SJSA1 (cell line): ENCODE measurements at places on chromosomes 1 and 21. TPM values are rescaled to one million over a fixed set of nuclear protein-coding genes. Genes with fewer than 3 reads are reported as not detected.

The CLCA1 gene
- not detected in 2 replicates for total RNA-seq

The CFHR1 gene
- not detected in 2 replicates for total RNA-seq

The KAZN gene
- 2.2 and 4.2 TPM in 2 replicates for total RNA-seq

The LAPTM5 gene
- not detected in 2 replicates for total RNA-seq

The ARHGEF11 gene
- 21.8 and 29.4 TPM in 2 replicates for total RNA-seq

The A3GALT2 gene
- not detected in 2 replicates for total RNA-seq

The CAMK1G gene
- 0.11 TPM in 1 of 2 replicates, not detected in the other for total RNA-seq

The LHX8 gene
- 20.5 and 32.2 TPM in 2 replicates for total RNA-seq

The DTL gene
- total RNA-seq = 36.7 and 59.4 TPM in 2 replicates

The CNTN2 gene
- not detected in 2 replicates for total RNA-seq

- no peak for DNase-seq
Measured at GRCh38 chr1:156898161-156898566, 4.6 kb downstream of the PEAR1 start.

DNA sequence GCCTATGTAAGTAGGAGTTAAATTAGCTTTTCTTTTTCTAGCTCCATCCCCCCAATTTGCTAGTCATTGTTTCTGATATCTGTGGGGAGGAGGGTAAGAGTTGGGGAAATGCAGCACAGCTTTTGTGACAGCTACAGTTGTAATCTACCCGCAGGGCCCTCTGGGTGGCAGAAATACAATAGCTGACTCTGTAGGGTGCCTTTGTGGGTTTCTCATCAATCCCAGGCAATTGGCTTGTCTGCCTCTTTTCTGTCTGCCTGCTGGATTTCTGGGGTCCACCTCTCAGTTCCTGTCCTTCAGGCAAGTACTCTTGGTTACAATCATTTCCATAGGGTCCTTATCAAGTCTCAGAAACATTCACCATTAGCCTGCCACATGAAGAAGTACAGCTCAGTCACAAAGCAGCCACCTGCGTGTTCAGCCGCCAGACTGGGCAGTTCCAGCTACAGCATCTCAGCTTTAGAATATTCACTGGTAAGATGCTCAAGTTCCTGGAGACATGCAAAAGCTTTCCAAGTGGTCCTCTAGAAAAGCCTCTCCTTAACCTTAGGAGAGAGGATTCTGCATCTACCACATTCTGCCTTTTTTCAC lies 19.2 kb upstream of the SLC44A5 start:
- DNase-seq = no peak

- no peak for DNase-seq
Measured at GRCh38 chr1:78673120-78673519, 23.5 kb downstream of the IFI44 start.

- DNase-seq = no peak
Measured at GRCh38 chr1:197440715-197441114, 172.7 kb downstream of the CRB1 start.

DNA sequence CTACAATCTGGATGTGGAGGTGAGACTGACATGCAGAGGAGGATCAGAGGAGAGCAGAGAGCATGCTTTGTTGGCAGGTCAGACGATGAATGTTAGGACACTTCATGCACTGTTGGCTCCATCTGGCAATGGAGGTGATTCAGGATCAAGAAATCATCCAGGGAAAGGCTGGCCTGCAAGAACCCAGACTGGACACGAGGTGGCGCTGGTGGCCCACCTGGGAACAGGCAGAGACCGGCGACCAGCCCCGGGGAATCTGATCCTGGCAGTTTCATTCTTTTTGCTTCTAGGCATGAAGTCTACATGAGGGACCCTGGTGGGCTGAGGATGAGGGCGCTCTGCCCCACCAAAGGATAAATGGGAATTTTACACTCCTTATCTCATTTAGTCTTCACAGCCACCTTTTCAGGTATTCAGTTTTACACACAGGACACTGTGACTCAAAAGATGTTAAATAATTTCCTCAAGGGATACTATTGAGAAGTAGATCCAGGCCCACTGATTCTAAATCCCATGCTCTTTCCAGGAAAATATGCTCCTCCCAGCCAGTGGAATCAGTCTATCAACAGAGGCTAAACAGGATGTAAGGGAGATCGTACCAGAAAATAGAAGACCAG lies 26.2 kb upstream of the SCMH1 start:
- peak; percentile 72 for DNase-seq

GRCh38 chr1:241647658-241648057 lies 4.4 kb upstream of the WDR64 start:
- DNase-seq = no peak

DNA sequence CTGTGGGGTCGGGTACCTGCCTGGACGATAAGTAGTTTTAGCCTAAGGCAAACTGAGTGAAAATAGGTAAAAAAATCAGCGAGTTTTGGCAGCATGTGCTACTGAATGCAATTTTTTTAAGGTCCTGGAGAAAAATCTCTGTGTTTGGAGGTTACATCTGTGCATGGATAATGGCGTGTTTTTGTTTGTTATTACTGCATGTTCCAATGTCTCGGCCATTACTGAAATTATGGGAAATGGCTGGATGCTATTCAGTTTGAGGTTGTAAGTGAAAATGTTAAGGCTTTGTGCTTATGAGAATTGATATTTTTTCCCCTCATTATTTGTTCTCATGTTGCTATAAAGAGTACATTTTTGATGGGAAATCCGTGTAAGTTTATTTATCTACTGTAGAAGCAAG lies 441.7 kb downstream of the PRDM2 start:
- DNase-seq = no peak

- DNase-seq = peak; percentile 50
Measured at GRCh38 chr21:42164064-42164789, 54.7 kb upstream of the ABCG1 start.

- no peak for DNase-seq
Measured at GRCh38 chr1:207952617-207953542, 42.0 kb upstream of the CD34 start.

- no peak for DNase-seq
Measured at GRCh38 chr1:207904391-207904790, 6.5 kb downstream of the CD34 start.

DNA sequence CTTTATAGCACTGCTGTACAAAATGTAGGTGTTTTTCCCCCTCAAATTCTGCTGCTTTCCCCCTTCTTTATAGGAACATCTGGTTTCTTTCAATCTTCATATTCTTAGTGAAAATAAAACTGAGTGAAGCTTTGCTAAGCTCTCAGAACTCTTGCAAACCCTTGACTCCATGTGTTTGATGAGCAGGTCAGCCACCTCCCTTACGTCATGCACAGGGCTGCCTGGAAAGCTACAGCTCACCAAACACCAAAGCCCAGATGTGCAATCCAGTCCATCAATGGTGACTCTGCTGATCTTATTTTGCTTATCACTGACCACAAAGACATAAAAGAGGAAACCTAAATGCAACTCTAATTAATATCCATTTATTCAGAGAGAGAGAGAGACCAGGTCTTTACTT lies 5.5 kb downstream of the CACNA1E start:
- DNase-seq = no peak

- no peak for DNase-seq
Measured at GRCh38 chr1:8847990-8848389, 30.5 kb downstream of the ENO1 start.

DNA sequence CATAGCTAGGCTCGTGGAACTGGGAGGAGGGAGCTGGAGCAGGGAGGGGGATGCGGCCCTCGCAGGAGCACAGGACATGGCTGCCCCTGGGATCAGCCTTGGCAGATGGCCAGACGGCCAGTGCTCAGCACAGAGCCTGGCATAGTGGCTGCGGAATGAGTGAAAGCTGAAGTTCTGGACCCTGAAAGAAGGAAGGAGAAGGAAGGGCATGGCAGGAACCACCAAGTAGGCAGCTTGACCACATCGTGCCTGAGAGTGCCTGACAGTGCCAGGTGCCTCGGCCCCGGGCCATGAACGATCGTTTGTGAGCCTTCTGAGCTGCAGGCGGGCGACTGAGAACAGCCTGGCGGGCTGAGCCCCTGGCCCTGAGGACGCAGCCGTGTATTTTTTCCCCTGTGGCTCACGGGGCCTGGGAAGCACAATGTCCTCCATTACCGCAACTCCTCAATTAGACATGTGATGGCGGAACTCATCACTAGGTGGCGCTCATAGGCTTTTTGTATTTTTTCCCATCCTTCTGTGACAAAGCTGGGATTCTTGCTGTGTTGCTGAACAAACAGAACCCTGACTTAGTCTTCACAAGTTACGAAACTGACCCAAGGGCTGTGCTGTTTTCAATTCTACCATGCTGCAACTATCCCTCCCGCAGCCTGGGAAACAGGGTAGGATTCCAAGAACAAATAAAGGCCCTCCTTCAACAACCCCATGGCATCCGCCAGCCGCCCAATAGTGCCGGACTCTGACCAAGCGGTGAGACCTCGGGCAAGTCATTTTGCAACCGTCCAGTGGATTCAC lies 29.9 kb upstream of the TMEM61 start:
- DNase-seq = peak; percentile 67
